ENCODE measurements at places on chromosomes 13 and 19.
A peak's percentile ranks its signal among the peaks of the same experiment; 100 is the strongest.

DNA sequence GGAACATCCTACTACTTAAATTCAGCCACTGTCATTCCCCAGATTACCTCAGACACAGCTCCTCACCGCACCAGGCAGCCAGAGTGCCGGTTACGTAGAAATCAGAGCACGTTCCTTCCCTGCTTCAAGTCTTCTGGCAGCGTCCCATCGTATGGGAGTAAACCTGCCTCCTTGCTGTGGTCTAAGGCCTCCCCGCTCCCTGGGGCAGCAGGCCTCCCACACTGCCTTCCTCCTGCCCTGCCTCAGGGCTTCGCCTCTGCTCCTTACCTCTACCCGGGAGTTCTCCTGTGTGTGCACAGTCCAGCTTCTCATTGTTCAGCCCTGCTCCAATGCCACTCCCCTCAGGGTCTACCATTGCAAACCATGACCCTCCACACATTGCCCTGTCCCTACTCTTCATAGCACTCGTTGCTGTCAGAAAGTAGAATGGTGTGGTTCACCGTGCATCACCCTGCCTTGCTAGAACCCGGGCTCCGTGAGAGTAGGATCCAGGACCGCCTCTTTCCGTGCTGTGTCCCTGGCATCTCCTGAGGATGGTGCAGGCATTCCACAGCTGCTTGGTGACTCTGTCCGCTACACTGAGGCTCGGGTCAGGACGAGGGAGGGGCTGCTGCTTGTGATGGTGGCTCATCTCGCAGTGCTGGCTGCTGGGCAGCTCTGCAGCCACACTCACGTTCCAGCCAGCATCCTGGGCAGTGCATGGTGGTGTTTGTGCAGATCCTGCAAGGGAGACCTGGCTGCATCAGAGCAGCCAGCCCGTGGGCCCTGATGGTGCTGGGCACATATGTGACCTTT is 6.9 kb downstream of the POP4 start:
- no peak for DNase-seq

DNA sequence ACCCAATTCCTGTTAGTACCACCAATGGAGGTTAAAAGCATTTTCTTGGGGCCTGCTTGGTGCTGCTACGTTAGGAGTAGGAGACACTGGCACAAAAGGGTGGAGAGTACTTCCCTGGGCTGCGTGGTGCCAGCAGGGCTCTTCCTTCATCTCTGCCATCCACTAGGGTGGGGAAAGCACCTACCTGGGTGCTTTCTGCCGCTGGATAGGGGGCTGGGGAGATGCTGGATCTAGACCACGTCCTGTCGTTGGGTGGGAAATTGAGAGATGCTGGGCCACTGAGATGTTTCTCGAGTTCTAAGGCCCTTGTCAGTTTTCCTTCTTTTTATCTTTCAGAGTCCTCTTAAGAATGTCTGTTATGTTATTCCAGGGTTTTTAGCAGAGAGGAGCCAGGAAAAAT is 6.7 kb upstream of the FCGBP start:
- DNase-seq, result peak; percentile 51

GRCh38 chr13:67238277-67238859 is 8.2 kb upstream of the PCDH9 start:
- no peak for DNase-seq

DNA sequence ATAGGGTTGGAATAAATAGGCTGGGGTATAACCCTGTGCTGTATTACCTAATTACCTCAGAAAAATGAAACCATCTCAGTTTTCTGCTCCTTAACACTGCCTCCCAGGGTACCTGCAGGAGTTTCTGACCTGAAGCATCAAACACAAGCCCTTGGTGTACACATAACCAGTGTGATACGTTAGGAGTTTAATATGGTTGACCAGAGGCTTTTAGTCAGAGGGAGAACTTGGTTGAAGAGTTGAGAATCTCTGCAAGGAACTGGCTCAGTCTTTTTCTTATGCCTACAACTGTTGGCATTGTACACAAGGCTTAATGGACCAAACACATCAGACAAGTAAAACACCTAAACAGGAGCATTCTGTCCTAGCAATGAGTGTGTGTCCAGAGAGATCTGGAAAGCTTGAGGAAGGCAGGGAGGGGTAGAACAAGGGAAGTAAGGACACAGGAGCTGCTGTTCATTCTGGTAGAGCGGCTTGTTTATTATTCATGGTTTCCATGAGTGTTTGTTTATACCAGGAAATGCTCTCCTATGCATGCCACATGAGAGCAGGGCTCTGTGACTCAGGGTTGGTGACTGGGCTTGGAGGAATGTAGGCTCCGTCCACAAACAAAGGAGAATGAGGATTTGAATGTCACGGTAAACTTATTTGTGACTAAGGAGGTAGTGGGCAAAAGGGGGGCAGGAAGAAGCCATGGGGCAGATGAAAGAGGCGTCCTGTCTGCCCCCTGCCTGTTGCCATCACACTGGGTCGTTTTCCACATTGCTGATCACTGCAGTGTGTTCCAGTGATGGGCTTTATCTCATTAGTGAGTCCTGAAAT is 11.9 kb upstream of the SPATA13 start:
- DNase-seq, result no peak

DNA sequence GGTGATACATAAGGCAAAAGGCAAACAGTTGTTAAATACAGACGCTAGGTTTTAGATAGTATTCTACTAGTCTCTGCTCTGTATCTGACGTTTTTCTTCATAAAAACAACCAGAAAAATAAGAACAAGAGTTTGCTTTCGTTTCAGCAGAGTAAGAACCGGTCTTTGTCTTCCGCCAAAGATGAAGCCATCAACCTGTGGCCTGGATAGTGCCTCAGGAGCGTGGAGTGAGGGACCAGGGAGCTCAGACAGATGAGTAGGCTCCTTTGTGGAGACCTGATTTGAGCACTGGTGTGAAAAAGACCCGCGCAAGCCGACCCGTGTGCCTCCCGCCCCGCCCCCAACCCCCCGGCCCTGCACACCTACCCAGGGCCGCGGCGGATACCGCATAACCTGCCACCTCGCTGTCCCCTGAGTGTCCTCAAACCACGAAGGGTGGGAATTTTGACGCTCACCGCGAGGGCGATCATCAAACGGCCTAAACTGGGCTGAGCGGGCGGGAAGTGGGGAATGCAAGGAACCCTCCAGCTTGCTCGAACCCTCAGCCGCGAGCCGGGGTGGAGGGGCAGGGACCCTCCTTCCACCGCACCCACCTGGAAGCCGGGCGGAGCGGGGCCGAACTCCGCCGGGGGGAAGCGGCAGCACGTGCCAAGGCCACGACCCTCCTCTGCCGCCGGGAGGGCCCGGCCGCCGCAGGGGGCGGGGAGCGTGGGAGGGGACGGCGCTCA is 866 bp upstream of the LMO7 start:
- peak; percentile 17 for DNase-seq

DNA sequence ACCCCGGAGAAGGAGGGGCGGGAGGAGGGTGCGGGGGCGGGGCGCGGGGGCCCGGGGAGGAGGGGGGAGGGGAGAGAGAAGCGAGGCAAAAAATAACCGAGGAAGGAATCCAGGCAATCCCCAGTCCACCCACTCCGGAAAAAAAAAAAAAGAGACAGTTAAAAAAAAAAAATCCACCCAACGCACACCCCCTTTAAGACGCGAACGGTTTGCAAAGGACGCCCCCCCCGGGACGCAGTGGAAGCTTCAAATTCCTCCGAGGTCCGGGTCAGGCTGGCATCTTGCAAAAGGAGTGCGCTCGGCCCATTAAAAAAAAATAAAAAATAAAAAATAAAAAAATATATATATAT is at the start of gene CACNA1A:
Gene CACNA1A, minus strand, starts transcription at position 9 of the 350 bp plus-strand sequence. CDS start 255 bp downstream, outside the sequence.
- DNase-seq, result no peak

DNA sequence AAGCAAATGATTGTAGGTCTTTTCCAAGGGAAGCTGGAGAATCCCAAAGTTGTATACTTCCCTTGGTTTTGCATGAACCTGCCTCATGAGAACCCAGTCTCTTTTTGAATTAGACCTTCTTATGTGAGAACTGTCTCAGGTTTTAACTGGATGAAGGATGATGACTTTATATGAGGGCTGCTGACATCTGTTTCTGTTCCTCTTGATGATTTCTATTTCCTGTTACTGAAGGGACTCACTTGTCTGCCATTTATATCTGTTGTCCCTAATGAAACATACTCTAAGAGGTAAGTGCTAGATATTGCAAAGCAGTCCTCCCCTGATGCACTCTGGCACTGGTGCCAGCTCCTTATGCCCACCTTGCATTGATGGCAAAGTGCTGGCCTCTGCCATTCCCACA is 33.6 kb downstream of the ERICH4 start:
- no peak for DNase-seq

- no peak for DNase-seq
Observed at GRCh38 chr13:34419025-34419424, 523.0 kb upstream of the NBEA start.

DNA sequence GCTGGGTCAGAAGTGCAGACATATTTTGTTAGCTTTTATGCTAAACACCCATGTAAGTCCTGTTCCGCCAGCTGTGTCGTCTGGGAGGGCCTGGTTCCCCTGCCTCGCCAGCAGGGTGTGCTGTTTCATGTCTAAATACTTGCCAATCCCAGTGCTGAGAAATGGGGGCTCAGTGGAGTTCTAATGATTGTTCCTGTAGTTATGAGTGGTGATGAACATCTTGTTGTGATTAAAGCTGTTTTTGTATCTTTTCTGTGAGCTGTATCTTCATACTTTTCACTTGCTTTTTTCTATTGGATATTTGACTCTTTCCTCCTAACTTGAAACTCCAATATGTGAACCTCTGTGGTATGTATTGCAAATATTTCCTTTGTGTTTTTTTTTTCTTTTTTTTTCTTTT is 32.7 kb downstream of the KDM4B start:
- peak; percentile 33 for DNase-seq

DNA sequence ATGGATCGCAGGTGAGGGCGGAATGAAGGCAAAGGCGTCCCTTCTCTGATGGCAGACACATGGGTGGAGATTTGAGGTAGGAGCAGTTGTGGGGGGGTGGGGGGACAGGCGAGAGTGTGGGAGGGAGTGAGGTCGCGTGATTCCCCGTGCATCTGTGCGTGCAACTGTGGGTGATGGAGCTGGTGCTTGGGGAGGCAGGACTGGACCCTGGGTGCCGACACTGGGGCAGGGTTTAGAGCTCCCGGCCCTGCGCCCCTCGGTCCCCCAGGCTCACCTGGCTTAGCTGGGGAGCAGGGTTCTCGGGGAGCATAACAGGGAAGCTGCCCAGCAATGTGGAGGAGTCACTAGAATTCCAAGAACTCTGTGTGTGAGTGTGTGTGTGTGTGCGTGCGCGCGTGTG is 3.4 kb downstream of the TMPRSS9 start:
- DNase-seq, result no peak

- DNase-seq, result no peak
Observed at GRCh38 chr19:32176591-32176990, 168.8 kb upstream of the ZNF507 start.

DNA sequence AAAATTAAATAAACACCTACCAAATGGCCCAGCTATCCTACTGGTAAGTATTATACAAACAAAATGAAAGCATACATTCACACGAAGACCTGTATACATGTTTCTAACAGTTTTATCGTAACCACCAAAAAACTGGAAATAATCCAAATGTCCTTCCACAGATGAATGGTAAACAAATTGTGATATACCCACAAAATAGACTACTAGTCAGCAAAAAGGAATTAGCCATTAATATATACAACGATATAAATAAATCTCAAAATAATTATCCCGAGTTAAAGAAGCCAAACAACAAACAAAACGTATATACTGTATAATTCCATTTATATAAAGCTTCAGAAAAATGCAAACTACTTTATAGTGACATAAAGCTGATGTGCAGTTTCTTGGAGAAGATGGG is 106.3 kb upstream of the SERTM1 start:
- no peak for DNase-seq

DNA sequence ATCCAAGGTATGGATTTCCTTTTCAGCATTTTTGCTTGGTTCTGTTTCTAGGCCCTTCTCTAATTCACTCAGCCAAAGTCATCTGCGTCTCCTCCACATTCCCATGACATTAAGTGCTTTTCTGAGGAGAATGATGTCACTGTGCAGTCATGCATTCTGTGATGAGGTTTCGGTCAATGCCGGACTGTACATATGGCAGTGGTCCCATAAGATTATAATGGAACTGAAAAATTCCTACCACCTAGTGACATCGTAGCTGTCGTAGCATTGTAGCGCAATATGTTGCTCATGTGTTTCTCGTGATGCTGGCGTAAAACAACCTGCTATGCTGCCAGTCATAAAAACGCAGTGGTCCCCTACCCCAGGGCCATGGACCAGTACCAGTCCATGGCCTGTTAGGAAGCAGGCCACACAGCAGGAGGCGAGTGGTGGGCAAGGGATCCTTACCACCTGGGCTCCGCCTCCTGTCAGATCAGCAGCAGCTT is 63.4 kb upstream of the TNFRSF19 start:
- no peak for DNase-seq

- DNase-seq, result no peak
Observed at GRCh38 chr19:41877916-41878905, 1.1 kb downstream of the CD79A start.

DNA sequence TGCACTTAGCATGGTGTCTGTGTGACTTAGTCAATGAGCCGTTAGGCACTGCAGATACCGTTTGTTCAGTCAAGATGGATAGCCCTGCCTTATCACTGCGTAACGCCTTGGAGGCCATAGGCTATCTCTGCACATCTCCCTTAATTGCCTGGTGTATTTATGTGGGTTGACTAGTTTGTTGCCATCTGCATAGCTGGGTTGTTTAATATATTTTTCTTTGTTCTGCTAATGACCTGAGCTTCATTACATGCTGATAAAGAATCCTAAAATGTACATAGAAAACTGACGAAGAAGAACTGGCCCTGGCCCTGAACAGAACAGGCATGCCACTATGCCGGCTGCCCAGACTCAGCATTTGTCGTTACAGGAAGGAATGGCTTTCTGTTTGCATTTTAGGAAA is 297.8 kb downstream of the SHISA2 start:
- no peak for DNase-seq

DNA sequence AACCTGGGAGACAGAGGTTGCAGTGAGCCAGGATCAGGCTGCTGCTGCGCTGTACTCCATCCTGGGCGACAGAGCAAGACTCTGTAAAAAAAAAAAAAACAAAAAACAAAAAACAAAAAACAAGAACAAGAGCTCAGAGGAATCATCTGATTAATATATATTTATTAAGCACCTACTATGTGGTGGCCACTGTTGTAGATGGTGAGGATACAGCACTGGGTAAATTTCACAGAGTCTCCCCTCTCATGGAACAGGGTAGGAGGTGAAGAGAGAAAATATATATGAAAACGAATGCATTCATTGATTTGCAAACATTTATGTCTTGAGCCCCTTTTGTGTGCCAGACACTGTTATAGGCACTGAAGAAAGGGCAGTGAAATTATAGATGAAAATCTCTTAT is 5.9 kb upstream of the SERTAD1 start:
- DNase-seq, result no peak

- peak; percentile 76 for DNase-seq
Observed at GRCh38 chr19:47124937-47125668, 5.5 kb upstream of the SAE1 start.

DNA sequence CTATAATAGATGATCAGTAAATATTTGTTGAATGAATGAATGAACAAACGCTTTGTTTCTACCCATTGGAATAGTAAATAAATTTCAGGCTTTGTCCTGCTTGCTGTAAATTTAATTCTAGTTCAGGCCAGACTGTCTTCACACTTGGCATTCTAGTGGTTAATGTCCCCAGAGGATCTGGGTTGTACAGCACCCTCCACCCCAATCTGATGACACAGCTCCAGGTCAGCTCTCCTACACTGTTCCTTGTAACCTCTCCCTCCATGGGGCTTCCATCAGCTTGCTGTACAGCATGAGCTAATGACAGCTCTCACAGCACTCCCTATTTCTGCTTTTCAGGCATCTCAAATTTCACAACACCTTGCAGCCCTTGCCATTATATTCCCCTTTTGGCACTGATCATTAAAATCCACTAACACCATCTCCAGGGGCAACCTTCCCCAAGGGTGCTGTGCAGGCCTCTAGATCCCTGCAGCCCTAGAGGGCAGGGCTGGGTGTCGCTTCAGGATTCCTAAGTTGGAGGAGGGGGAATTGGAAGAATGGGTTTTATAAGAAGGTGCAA is 12.7 kb upstream of the KL start:
- no peak for DNase-seq
